Activated naive CD4-positive, alpha-beta T cell treated with anti-CD3 and anti-CD28 coated beads, Interleukin-2, amount 50 U/mL, for 16 hours (primary cell): ENCODE measurements at places on chromosomes 2 and 18.

DNA sequence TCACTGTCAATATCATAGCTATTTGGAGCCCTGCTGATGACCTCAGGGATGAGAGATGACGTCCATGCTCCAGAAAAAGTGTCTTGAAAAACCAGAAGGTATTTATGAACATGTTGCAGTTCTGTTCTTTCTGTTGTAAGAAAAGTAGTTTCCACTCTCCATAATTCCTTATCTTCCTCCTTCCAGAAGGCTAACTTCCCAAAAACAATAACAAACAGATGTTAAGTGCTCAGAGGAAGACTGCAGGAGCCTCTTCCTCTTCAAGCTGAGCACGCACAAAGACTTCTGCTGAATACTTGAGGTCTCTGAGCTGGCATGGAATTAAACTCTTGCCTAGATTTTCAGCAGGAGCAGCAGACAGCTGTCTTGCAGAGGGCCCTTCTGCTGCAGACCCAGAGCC is 434.5 kb upstream of the KLHL29 start:
- no peak for DNase-seq

DNA sequence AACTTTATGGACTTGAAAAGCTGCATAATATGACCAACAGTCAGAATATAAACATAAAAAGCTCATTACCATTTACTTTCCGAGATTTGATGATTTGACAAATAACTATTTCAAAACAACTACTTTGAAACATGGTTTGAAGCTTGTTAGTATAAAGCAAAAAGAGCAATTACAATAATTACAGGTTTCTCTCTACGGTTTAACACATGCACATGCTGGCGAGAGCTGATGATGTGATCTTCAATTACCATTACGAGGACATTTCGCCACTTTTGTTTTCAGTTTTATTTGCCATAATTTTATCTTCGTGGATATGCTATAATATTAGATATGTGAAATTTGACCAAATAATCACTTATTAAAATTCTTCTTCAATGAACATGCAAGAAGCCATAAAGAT is 270.1 kb downstream of the TCF4 start:
- DNase-seq = no peak

- no peak for DNase-seq
These were observed 40.0 kb upstream of the FAHD2A start for GRCh38 chr2:95362486-95362885.

- DNase-seq = no peak
These were observed 29.3 kb upstream of the SLC40A1 start for GRCh38 chr2:189609853-189610252.

DNA sequence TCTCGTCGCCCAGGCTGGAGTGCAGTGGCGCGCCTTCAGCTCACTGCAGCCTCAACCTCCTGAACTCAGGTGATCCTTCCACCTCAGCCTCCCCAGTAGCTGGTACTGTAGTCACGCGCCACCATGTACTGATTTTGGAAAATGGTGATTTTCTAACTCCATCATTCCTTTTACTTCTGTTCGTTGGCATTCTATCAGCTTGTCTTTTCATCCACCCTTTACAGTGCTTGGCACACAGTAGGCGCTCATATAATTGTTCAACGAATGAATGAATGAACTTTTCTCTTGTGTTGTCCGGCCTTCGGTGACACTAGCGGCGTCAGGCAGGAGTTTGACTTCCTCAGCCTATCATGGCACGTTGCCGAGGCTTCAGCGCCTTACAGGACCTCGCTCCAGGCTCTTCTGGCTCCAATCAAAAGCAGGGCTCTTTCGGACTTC is 373 bp upstream of the MTHFD2 start:
- DNase-seq = no peak

DNA sequence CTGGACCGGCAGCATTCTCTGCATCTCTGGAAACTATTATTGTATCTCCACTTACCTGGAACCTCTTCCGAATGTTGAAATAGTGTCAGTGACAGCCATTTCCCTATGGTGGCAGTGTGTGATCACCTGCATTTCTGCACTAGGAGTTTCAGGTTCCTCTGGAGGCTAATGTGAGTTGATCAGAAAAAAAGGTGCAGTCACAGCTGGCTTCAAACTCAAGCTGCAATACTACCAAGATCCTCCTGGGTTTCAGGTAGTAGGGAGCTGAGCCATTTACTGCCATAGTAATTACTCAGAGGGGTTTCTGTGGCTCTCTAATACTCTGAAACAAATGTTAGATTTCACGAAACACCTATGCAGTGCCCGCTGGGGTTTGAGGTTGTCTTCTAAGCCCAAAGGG is 183.5 kb upstream of the OSR1 start:
- DNase-seq = no peak
